ENCODE measurements at places on chromosomes 7 and 10.

GRCh38 chr10:24010436-24010970, 198.4 kb upstream of the KIAA1217 start:
- no peak for DNase-seq

- DNase-seq: no peak
Measured at GRCh38 chr10:13792006-13792405, 205.2 kb downstream of the PRPF18 start.

GRCh38 chr10:132142396-132143161, 44.2 kb upstream of the DPYSL4 start:
- DNase-seq: peak; percentile 12

- no peak for DNase-seq
Measured at GRCh38 chr10:113301342-113301984, 251.4 kb upstream of the HABP2 start.

DNA sequence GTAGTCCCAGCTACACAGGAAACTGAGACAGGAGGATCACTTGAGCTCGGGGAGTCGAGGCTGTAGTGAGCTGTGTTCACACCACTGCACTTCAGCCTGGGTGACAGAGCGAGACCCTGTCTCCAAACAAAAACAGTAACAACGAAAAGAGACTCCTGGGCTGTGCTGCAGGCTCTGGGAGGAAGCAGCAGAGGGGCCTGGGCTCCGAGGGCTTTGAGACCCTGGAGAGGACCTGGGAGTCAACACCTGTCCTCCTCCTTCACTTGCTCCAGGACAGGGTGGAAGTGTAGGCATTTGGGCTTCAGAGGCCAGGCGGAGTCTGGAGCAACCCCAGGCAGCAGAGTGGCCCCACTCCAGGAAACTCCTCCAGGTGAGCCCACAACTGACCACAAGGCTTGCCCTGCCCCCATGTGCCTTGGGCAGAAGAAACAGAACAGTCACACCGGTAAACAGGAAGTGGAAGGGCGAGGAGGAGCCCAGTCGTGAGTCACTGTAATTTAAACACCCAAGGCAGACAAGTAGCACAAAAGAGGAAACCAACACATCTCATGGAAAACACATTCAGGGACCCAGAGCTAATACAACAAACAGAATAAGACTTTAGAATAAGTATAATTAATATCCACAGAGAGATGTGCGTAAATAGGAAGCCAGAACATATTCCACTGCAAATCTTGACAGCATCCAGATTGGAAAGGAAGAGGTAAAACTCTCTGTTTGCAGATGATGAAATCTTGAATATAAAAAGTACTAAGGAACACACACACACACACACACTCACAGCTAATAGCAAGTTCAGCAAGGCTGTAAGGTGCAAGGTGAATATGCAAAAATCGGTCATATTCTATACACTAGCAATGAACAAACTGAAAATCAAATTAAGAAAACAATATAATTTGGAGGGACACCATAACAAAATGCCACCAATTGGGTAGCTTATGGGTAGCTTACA, 20.5 kb upstream of the RASGEF1A start:
- DNase-seq: no peak

GRCh38 chr7:1741246-1741645, 71.2 kb downstream of the ELFN1 start:
- DNase-seq: no peak

- no peak for DNase-seq
Measured at GRCh38 chr7:49020145-49020544, 95.8 kb downstream of the CDC14C start.

DNA sequence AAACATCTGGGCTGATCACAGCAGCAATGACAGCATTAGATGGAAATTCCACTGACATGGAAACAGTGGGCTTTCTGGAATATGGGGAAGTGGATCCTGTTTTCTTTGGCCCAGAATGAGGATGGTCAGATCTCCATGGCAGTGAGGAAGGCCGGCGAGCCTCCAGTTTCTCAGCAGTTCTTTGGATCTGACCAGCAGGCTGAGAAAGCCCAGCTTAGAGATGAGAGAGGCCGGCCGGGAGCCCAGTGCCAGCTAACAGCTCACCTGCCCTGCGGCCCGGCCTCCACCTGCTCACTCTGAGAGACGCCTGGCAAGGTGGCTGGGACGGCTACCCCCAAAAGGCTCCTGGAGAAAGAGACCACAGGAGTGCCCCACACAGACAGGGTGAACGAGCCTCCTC, 24.2 kb downstream of the GPER1 start:
- DNase-seq: no peak

- DNase-seq: peak; percentile 95
Measured at GRCh38 chr7:33692956-33693355, 212.4 kb upstream of the BMPER start.

- no peak for DNase-seq
Measured at GRCh38 chr7:43764039-43764761, 5.7 kb downstream of the BLVRA start.

GRCh38 chr7:45696476-45696875, 122.3 kb downstream of the ADCY1 start:
- no peak for DNase-seq

GRCh38 chr7:67743501-67743900, 746.9 kb downstream of the TYW1 start:
- DNase-seq: no peak

GRCh38 chr10:77877441-77878344, 48.9 kb downstream of the DLG5 start:
- no peak for DNase-seq

GRCh38 chr10:71454347-71454746, 57.6 kb downstream of the CDH23 start:
- DNase-seq: no peak

DNA sequence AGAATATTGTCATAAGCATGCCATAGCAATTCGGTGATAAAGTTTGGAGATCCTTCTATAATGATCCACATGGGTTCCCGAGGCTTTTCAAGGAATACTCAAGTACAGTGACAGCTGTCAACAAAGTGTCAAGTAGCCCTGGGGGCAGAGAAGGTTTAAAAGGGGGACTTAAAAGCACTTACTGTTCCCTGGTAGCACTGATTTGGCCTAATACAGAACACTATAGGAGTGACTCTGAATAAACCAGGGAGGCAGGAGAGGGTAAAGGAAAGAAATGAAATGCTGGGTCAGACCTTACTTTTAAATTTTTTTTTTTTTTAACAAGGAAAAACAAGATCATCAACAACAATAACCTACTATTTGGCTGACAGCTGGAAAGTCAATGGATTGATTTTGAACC, 20.1 kb downstream of the CHCHD3 start:
- no peak for DNase-seq

DNA sequence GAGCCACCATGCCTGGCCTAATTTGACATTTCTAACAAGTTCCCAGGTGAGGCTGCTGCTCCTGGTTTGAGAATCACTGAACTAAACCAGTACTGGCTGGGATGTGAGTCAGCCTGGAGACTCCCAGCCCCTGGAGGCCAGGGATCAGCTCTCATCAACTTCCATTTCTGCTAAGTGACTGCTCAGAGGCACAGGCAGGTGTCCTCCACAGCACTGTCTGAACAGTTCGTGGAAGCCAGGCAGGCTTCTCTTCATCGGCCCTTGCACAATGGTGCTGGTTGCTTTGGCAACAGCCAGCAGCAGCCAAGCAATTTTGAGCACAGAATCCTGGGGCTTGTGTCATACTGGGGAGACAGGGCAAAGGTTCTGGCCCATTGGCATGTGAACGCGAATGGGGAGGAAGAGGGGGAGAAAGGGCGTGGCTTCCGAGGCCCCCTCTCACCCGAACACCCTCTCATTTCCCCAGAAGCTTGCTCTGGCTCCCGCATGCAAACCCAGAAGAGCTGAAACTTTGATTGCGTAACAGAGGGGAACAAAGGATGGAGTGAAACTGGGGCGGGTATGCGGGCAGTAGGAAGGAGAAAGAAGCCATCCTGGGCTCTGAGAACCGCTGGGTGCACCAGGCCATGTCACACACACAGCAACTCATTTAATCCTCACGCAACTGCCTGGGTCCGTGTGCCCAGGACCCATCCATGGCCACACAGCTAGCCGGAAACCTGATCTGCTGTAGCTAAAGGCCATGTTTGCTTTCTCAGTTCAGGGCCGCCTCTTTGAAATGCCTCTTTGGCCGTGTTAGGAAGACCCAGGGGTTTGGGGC, 9.0 kb upstream of the POR start:
- DNase-seq: no peak

GRCh38 chr10:118851062-118852035, 96.6 kb upstream of the CACUL1 start:
- DNase-seq: no peak

DNA sequence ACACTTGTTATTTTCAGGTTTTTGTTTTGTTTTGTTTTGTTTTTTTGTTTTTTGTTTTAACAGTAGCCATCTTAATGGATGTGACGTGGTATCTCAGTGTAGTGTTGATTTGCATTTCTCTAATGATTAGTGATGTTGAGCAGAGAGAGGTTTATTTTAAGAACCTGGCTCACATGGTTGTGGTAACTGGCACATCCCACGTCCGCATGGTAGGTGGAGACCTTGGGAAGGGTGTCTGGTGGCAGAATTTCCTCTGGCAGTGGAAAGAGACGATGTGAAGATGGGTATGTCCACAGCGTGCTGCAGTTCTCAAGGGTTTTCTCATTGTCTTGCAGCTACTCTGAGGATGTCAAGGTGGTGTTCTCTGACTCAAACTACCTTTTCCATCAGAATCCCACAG, 252.2 kb downstream of the GALNT17 start:
- DNase-seq: no peak

- no peak for DNase-seq
Measured at GRCh38 chr7:140229591-140230515, 53.1 kb upstream of the KDM7A start.

GRCh38 chr7:35831208-35831607, 30.4 kb downstream of the SEPTIN7 start:
- DNase-seq: peak; percentile 50

DNA sequence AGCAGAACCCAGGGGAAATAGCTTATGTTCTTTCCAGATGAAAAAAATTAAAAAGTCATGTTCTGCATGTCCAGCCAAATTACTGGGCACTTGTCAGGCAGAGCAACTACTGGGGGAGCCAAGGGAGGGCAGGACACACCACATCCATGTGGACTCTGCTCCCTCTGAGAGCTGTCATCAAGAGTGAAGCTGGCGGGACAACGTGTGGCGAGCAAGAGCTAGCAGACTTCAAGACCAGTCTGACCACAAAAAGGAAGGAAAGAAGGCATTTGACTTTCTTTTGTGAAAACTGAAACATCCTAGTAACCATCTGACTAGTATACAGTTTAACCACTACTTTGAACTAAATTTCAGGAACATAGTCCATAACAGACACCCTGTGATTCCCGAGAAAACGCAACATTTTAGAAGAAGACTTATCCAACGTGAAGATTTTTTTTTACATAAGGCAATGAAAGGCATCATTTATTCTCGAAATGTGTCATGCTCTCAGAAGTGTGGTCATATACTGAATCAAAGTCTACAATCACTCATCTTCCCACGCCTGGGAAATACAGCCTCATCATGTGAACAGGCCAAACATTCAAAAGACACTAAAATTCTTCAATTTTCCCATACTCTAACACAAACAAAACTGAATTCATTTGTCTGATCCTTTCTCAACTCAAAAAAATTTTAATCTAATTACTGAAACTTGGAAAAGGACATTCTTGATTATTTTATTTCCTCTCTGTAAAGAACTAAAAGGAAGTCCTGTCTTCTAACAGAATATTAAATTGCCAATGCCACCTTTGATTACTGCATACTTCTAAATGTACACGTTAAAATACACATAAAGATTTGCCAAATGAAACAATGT, 15.5 kb downstream of the CYTH3 start:
- DNase-seq: peak; percentile 88

DNA sequence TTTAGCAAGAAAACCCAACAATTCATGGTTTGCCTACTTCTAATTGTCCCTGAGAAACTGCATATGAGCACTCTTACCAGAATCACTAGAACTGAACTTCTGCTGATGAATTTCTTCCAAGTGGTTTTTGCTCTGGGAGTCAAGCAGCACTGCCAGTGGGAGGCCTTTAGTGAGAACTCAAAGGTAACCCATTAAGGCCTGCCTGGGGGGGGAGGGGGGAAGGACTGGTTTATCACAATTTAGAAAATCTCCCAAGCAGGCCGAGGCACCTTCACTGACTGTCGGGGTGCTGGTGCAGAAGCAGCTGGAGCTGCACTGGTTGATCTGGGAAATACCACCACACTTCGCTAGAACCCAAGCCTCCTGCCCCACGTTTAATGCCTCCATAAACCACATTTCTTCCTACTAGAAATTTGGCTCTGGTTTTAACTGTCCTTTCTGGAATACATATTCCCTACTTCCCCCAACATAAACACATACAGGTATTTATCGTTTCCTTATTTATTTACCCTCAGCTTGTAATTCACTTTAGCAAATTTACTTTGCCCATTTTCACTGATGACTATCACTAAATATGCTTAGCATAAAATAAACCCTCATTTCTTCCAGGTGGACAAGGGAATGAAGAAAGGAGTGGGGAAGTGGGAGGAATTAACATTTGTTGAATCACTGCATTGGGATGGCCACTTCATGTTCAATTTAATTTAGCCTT, 14.2 kb downstream of the ANK3 start:
- no peak for DNase-seq

DNA sequence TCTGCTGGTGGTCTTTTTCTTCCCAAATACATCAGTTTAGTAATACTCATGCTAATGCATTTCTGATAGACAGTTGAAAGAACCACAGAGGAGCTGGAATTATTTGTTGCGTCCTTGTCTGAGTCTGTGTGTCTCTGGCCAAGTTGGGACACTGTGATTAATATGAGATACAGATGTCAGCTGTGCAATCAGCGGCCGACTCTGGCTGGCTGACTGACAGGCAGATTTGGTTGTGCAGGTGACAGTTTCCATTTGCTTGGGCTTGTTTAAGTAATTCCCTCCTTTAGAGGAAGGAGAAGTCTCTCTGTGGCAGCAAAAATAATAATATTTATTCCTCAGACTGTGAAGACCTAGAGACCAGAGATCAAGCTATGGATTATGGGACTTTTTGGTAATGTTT, 176.2 kb upstream of the CHRM2 start:
- DNase-seq: no peak

Measured in COLO829 (cell line).